Natural killer cell (primary cell): ENCODE measurements at places on chromosomes 4 and X.
A peak's percentile ranks its signal among the peaks of the same experiment; 100 is the strongest.

GRCh38 chrX:153782313-153782712 is 1.5 kb downstream of the SRPK3 start:
- no peak overlapping the region for H3K27ac ChIP-seq
- H3K4me1 ChIP-seq: peaks cover 12% of the 10 kb centered on the region
- peaks cover 2% of the 10 kb centered on the region for H3K27me3 ChIP-seq
- H3K36me3 ChIP-seq: peaks cover 8% of the 10 kb centered on the region

DNA sequence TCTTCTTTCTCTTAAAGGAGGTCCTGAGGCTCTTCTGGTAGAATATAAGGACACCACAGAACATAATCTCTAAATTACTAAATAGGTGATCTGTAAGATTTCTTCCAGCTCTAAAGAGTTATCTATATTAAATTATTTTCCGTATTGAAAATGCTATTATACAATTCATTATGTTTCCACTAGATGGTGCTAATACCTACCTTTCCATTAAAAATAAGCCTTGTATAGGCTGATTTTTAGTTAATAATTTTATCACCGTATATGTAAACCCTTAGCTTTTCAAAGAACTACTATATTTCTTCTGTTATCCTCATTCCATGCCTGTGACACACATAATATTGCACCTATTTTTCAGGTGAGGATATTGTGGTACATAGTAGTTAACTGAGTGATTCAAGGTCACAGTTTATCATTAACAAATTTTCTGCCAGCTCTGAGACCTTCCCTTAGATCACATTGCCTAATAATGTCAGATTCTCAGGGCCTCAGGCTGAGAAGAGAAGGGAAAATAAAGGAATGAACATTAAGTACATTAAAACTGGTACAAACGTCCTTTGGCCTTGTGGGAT is 138.8 kb downstream of the TEX11 start:
- peak; percentile 16 for DNase-seq
- no peaks in the 10 kb centered on the region for H3K4me1 ChIP-seq
- H3K27me3 ChIP-seq: no peaks in the 10 kb centered on the region
- H3K27ac ChIP-seq: no peak overlapping the region

GRCh38 chrX:116436358-116436816 is at the start of gene SLC6A14:
SLC6A14 (plus strand) TSS chrX:116436606; CDS start chrX:116436710, 104 bp downstream.
- no peaks in the 10 kb centered on the region for H3K36me3 ChIP-seq
- H3K27me3 ChIP-seq: no peaks in the 10 kb centered on the region
- H3K27ac ChIP-seq: no peak within 1 kb of the TSS
- H3K4me1 ChIP-seq: no peaks in the 10 kb centered on the region

DNA sequence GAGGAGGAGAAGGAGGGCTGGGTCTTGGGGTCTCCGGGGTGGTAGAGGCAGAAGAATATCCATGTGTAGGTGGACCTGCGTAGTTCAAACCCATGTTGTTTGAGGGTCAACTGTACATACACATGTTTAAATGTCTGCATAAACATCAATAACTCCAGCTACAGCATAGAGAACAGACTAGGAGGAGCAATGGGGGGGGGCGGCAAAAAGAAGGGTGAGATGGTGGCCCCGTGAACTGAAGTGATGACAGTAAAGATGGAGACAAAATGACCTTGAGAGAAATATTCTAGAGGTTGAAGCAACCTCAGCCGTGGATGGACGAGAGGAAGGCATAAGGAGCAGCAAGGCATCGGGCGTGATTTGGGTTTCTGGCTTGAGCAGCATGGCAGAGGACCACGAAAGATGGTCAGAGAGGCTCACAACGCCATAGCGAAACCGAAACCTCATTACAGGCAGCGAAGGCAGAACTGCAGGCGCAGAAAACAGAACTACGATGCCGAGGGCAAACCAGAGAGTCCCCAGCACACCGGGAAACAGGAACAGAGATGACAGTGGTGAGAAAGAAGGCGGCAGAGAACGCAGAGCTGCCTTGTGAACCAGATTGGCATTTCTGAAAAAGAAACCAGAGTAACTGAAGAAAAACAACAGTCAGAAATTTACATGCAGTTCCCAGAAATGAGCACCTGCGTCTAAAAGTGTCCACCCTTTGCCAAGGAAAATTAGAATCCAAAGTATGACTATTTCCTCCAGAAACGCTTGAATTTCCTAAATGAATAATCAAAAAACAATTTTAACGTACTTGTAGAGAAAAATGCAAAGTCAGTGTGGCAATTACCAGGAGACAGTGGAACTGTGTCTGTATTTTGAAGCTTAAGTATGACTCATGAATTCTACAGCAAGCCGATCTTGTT is 50.3 kb upstream of the ENPP6 start:
- no peaks in the 10 kb centered on the region for H3K36me3 ChIP-seq
- peaks cover 15% of the 10 kb centered on the region for H3K4me1 ChIP-seq
- H3K27me3 ChIP-seq: no peaks in the 10 kb centered on the region
- DNase-seq: peak; percentile 38
- peak overlapping the region; percentile 46 for H3K4me3 ChIP-seq

DNA sequence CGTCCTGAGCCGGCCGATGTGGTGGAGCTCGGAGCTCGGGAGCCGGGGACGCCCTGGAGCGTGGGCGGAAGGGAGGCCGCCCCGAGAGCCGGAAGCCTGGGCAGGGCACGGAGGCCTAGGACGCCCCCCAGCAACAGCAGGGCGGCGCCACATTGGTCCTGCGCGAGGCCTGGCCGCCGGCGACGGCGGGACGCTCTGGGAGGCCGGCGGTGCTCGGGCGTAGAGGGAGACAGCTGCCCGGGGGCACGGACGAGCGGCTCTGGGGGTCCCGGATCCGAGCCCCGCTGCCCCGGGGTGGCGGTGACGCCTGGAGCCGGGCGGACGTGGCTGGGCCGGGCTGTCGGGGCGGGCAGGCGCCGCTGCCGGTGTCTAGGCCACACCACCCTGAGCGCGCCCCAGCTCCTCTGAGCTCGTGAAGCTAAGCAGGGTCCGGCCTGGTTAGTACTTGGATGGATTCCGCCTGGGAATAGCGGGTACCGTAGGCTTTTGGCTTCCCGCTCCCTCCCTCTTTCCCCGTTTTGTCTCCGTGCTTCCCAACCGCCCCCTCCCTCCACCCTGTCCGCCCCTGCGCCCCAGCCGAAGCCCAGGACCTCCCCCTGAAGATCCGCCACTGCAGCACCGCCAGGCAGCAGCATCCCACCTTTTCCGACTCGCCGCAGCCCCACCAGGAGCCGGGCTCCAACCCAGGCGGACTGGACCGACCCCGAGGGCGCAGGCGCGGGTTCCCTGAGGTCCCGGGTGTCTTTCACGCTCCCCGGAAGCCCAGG is 12.1 kb downstream of the FRG2 start:
- DNase-seq: no peak
- H3K27me3 ChIP-seq: peaks cover 15% of the 10 kb centered on the region
- no peaks in the 10 kb centered on the region for H3K36me3 ChIP-seq
- peaks cover 6% of the 10 kb centered on the region for H3K4me1 ChIP-seq
- H3K27ac ChIP-seq: no peak overlapping the region
- H3K4me3 ChIP-seq: no peak overlapping the region

GRCh38 chr4:174882317-174882992 is 35.7 kb upstream of the ADAM29 start:
- DNase-seq: no peak
- H3K27me3 ChIP-seq: no peaks in the 10 kb centered on the region
- no peaks in the 10 kb centered on the region for H3K36me3 ChIP-seq
- no peaks in the 10 kb centered on the region for H3K4me1 ChIP-seq

DNA sequence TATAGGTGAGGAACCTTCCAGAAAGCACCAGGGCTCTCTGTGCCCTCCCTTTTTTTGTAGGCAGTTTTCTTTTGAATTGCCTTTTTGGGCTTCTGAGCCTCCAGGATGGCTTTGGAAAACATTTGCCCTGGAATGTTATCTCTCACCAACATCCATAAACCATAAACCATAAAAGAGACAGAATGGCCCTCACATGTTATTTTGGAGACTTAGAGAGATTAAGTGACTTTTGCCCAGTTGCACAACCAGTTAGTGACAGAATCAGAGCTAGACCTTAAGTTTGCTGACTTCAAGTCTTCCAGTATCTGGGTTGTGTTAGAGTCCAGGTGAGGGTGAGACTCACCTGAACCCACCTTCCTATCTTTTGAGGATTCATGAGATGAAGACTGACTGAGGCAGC is 153.0 kb upstream of the STX18 start:
- DNase-seq: no peak
- no peak overlapping the region for H3K4me3 ChIP-seq
- no peaks in the 10 kb centered on the region for H3K36me3 ChIP-seq

GRCh38 chrX:13721371-13721770 is 13.0 kb downstream of the TRAPPC2 start:
- DNase-seq: no peak
- H3K27me3 ChIP-seq: no peaks in the 10 kb centered on the region
- peaks cover 57% of the 10 kb centered on the region for H3K4me1 ChIP-seq
- H3K4me3 ChIP-seq: no peak overlapping the region

- no peaks in the 10 kb centered on the region for H3K27me3 ChIP-seq
- peak; percentile 52 for DNase-seq
- H3K4me3 ChIP-seq: no peak overlapping the region
- H3K4me1 ChIP-seq: peaks cover 5% of the 10 kb centered on the region
Observed at GRCh38 chr4:82865592-82865991, 25.4 kb downstream of the SEC31A start.

GRCh38 chr4:25178838-25179261 is 18.6 kb upstream of the SEPSECS start:
- H3K27me3 ChIP-seq: no peaks in the 10 kb centered on the region
- no peak overlapping the region for H3K27ac ChIP-seq
- no peak overlapping the region for H3K4me3 ChIP-seq
- peaks cover 9% of the 10 kb centered on the region for H3K36me3 ChIP-seq
- DNase-seq: peak; percentile 48

DNA sequence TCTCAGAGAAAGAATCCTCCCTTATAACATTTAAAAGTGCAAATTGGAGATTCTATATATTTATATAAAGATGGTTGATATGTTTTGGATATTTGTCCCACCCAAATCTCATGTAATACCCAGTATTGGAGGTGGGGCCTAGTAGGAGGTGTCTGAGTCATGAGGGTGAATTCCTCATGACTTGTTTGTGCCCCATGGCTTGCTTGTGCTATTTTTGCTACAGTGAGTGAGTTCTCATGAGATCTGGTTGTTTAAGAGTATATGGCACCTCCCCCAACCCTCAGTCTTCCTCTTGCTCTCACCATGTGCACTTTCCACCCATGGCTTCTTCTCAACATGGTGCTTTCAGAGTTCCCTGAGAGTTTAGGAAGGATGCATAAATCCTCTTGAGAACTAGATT is 9.5 kb upstream of the ANKRD50 start:
- H3K4me1 ChIP-seq: no peaks in the 10 kb centered on the region
- no peak overlapping the region for H3K4me3 ChIP-seq
- no peaks in the 10 kb centered on the region for H3K27me3 ChIP-seq
- no peak overlapping the region for H3K27ac ChIP-seq

DNA sequence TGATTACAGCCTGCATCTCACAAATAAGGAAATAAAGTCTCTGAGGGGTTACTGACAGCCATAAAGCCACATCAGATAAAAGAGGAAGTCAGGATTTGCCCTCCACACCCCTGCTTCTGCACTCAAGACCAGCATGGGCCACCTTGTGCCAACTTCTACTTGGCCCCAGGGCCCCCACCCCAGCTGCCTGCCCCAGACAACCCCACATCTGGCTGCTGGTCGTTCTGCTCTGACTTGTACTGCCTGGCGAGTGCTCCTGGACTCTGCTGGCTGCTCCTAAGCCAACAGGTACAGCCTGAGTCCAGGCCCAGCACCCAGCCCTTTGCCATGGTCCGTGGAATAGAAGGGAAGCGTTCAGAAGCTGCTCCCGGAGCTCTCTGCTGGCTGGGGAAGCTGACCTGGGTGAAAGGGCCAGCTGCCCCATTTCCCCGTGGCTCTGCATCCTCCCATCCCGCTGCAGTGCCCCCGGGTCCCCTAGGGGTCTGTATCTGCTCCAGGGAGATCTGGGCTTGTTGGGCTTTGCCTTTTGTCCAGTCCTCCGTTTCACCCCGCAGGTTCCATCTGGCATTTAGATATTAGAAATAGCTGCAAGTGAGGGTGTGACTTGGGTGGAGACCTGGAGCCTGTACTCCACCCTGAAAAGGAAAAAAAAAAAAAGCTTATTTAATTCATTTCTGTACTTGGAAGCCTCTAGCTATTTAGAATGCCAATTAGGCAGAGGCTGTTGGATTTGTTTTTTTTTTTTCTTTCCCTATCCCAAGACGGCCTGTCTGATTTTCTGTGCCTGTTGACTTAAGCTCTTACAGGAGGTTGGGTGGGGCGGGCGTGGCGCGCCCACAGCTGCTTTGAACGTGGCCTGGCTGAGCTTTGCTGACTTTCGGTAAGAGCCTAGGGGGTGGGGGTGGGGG is 194.7 kb downstream of the PTTG2 start:
- H3K4me3 ChIP-seq: no peak overlapping the region
- H3K36me3 ChIP-seq: no peaks in the 10 kb centered on the region
- peaks cover 18% of the 10 kb centered on the region for H3K4me1 ChIP-seq
- H3K27ac ChIP-seq: no peak overlapping the region
- H3K27me3 ChIP-seq: no peaks in the 10 kb centered on the region

- no peak overlapping the region for H3K27ac ChIP-seq
- no peaks in the 10 kb centered on the region for H3K4me1 ChIP-seq
- no peaks in the 10 kb centered on the region for H3K27me3 ChIP-seq
- DNase-seq: no peak
- H3K4me3 ChIP-seq: no peak overlapping the region
Observed at GRCh38 chrX:29461039-29461438, 754.3 kb upstream of the MAGEB2 start.
